ENCODE measurements at places on chromosomes 4 and X.

DNA sequence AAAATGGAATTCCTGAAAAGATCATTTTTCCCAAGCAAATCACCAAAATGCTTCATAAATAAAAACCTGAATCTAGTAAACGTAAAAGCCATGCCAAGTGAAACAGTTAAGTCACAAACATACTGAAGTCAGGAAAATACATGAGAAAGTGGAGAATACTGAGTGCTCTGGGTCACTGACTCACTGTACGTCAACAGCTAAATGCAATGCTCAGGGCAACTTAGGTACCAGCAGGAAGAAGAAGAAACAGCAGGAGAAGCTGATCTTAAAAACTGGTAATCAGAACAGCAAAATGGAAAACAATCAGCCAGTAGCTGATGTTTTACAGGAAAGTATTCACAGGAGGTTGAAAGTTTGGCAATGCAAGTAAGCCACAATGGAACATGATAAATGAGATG, 252.6 kb upstream of the ETNPPL start:
- DNase-seq: no peak

DNA sequence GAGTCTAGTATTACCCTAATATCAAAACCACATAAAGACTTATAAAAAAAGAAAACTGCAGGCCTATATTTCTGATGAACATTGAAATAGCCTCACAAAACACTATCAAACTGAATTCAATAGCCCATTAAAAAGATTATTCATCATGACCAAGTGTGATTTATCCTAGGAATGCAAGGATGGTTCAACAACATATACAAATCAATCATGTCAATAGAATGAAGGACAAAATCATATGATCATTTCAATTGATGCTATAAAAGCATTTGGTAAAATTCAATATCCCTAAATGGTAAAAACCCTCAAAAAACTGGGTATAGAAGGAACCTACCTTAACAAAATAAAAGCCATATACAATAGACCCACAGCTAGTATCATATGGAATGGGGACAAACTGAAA, 797.9 kb upstream of the INTU start:
- no peak for DNase-seq

DNA sequence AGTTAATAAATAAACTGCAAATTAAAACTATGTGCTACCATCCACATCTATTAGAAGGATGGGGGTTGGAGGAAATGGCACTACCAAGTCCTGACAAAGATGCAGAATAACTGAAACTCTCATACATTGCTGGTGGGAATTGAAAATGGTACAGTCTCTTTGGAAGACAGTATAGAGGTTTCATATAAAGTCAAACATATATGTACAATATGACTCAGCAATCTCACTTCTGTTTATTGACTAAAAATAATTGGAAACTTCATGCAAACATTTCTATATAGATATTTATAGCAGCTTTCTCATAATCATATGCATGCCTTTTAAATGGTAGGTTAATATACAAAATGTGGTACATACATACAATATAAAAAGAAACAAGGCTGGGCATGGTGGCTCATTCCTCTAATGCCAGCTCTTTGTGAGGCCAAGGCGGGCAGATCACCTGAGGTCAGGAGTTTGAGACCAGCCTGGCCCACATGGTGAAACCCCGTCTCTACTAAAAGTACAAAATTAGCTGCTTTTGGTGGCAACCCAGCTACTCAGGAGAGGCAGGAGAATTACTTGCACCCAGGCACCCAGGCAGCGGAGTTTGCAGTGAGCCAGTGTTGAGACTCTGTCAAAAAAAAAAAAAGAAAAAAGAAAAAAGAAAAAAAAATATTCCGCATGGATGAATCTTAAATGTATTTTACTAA, 225.0 kb upstream of the CXXC4 start:
- no peak for DNase-seq

- no peak for DNase-seq
Observed at GRCh38 chr4:137660211-137660610, 127.9 kb upstream of the PCDH18 start.

DNA sequence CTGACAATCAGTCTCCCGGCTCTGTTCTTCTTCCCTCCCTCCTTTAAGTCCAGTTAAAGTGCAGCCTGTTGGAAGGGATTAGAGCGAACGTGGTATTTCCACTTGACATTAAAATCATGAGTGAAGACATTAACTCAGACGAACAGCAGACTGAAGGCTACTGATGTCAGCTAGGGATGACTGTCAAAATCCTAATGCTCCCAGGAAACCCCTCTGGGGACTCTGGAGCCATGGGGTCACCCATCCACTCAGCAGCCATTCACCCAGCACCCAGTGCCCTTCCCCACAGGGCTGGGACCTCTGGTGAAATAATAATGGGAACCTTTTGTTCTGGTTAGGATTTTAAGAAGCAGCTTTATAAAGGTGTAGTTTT, 113.9 kb downstream of the DRD5 start:
- DNase-seq: no peak

DNA sequence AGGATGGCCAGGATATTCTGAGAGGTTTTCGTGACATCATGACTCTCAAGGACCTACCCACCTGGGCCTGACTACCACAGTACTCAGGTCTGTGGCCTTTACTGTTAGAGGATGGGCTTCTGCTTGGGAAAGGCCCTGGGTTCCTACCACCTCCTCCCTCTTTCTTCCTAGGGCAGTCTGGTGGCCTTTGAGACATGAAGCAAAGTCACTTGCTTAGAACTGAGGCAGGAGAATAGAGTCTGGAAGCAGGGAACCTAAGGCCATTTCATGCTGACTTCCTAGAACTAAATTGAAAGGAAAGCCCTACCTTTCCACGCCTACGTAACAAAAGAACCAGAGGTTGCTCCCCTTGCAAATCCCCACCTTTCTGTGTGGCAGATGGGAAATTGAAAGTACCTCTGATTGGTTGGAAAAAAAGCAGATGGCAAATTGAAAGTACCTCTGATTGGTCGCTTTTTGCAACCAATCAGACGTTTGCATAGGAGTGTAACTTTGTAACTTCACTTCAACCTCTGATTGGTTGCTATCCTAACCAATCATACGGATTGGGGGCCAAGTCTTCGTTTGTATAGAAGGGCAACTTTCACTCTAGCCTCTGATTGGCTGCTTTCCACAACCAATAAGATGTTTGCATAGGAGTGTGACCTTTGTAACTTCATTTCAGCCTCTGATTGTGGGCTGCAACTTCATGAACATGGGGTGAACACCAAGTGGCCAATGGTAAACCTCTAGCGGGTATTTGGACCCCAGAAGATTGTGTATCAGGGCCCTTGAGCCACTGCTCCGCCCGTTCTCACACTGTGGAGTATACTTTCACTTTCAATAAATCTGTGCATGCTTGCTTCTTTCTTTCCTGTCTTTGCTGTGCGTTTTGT, 9.9 kb upstream of the AKAP14 start:
- peak; percentile 47 for DNase-seq

Measured in Caco-2 (cell line).